ENCODE measurements at places on chromosomes 3 and 15.

DNA sequence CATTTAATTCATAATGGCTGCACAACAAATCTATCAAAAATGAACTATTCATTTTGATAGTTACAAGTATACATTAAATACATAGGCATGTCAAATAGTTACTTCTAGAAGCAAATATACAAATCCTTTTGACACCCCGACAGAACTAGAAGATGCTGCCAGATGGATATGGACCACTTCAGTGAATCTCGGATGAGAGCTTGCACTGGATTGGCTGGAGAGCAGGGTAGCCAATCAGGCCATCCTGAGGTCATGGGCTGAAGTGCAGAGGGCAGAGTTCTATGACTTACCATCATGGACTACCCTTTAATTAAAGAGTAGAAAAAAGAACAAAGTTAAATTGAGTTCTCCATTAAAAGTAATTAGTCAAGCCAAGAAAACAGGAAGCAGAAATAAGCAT, 8.3 kb downstream of the CCNL1 start:
- DNase-seq = no peak

DNA sequence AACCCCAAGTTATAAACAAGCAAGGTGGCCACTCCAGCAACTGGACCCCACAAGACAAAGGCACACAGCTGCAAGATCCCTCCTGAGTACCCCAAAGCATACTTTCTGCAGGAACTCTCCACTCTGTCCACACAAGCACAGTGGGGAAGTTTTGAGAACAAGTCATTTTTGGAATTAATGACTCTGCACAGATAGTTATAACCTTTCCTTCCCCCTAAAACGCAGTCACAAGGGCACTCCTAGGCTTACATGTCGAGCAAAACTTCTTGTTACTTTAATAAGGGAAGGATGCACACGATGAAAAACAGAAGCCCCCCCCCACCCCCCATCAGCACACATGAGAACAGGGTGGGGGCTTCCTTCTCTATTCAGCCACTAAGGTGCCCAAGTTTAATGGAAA, 1.2 kb downstream of the STIMATE start:
- DNase-seq = no peak

DNA sequence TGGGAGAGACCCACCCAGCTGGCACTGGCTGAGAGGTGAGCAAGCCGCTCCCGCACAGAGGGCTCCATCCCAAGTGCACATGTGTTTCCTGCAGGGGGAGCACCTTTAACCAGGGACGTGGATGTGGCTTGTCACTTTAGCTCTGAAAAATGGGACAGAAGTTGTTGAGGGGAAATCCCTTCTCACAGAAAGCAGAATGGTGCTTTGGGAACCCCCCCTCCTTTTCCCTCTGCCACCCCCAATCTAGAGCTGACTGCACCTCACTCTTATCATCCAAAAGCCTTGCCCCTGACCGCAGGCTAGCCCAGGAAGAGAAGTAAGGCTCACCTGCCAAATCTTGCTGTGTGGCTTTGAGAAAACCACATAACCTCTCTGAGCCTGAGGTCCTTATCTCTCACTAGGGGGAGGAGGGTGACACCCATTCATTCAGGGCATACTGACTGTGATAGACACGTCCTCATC, 77.9 kb downstream of the RPN1 start:
- DNase-seq = peak; percentile 12

- no peak for DNase-seq
Observed at GRCh38 chr3:69491975-69492374, 106.1 kb upstream of the FRMD4B start.

- peak; percentile 78 for DNase-seq
Observed at GRCh38 chr15:63291507-63291906, 14.1 kb downstream of the APH1B start.

DNA sequence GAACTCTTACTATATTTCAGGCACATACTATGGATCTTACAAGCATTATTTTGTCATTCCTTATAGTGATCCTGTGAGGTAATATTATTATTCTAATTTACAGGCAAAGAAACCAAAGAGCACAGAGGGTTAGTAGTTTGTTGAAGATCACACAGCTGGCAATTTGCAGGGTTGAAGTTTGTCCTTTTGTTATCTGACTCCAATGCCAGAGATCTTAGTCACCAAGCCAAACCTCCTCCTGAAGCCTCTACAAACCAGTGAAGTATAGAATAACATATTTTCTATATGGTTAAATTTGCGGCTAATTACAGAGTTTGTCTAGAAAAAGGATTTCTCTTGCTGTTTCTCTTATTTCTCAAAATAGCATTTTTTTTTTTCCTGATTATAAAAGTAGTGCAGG, 11.2 kb downstream of the ISLR2 start:
- no peak for DNase-seq

DNA sequence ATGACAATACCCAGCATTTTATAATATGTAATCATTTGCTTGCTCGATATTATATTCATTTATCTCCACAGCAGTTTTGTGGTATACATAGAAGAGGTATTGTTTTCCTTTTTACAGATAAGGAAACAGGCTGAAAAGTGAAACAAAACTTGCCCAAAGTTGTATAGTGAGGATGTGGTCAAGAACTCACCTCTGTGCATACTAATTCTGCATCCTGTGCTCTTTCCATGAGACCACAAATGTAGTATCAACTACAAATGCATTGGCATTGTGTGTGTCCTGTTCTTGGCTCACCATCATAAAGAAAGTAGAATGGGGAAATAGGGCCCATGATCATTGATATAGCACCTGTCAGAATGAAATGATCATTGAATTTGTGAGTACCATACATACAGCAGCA, 167.3 kb downstream of the NECTIN3 start:
- DNase-seq = no peak

GRCh38 chr3:132592216-132592615, 4.9 kb upstream of the ACKR4 start:
- DNase-seq = no peak

GRCh38 chr3:42718338-42718737, 15.7 kb upstream of the HHATL start:
- DNase-seq = no peak

DNA sequence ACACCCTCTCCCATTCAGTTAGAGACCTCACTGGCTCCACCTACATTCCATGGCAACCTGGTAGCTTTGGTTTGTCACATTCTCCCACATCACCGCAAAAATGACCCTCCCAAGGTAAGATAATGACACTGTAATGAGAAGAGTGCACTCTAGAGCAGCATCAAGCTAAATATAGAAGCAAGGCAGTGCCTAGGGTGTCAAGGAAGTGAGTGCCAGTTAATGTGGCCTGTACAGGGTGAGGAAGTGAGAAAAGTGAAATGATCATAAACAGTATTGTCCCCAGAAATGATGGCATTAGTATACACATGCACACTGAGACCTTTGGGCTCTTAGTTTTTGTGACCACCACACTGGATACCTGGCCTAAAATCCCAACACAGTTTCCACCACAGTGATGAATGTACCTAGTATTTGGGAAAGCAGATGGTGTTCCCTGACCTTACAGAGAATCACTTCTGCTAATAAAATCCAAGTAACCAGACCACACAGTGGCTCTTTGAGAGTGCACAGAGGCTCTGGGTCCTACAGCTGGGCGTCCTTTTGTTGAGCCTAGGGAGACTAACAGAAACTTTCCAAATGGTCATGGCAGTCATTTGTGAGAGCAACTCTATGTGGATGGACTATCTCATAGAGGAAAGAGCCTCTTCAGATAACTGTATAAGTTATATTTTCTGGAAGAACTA, 106.6 kb downstream of the ARPP21 start:
- no peak for DNase-seq

GRCh38 chr15:81410318-81410753, 36.3 kb upstream of the TMC3 start:
- DNase-seq = peak; percentile 66

DNA sequence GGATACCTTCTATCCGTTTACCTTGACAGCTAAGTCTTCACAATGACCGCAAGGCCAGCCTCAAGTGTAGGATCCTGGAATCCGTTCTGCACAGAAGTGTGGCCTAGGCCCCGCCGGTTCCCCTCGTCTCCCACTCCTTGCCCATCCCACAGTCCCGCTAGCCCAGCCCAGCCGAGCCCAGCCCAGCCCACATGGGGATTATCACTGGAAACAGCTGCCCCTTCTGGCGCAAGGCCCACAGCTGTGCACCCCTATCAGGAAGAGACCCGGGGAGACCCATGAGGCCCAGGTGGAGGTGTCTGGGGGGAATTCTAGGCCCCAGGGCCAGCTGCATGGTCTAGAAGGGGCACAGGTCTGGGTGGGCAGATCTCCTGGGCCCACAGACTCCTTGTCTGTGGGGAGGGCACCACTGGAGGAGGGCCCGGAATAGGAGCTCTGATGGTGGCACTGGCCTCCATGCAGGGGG, 27.9 kb upstream of the KLF13 start:
- peak; percentile 38 for DNase-seq

DNA sequence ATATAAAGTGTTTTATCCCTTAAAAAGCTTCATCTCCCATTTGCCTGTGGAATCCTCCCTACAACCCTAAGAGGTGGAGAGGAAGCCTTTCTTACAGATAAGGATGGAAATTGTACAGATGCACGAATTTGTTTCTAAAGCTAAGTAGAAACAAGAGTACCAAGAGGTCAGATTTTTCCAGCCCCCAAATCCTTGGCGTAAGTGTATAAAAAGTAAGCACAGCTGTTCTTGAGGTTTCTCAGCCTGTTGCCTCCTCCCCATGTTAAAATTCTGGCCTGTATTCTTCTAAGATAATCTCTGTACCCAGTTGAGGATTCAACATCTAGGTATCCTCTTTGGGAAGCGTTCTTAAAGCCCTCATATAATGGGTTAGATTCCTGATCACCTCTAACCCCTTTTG, 34.9 kb downstream of the RAB7A start:
- DNase-seq = no peak

DNA sequence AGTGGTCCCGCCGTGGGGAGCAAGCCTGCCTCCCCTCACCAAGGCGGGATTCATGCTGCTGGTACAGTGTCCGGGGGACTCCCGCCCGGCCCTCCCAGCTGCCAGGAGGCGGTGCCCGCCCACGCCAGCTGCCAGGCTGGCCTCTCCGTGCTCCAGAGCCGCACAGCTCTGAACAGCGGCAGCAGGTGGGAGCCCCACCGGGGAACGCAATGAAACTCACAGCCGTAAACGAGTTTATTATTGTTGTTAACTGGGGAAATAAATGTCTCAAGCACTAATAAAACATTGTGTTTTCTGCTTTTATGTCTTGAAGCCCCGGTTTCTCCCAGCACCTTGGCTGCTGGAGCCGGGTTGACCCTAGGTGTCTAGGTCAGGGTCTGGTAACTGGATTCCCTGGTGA, 317.7 kb upstream of the TLE3 start:
- DNase-seq = no peak

GRCh38 chr3:34547297-34547920, 749.0 kb downstream of the PDCD6IP start:
- no peak for DNase-seq

GRCh38 chr15:77010857-77011256, 15.9 kb downstream of the PSTPIP1 start:
- no peak for DNase-seq

DNA sequence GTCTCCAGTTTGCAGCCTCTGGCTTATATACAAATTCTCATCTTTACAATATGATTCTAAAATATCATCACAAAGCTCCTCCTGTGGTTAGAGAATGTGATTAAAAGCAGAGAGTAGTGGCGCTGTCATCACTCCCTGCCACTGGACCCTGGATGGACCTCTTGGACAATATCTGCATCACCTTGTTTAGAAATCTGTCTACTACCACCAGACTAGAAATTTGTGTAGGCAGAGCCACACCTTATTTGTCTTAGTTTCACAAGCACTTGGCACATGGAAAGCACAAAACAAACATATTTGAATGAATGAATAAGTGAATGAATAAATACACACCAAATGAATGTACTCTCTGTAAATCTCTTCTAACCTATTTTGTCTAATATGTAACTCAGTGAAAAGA, 68.1 kb downstream of the IMPG2 start:
- DNase-seq = no peak

DNA sequence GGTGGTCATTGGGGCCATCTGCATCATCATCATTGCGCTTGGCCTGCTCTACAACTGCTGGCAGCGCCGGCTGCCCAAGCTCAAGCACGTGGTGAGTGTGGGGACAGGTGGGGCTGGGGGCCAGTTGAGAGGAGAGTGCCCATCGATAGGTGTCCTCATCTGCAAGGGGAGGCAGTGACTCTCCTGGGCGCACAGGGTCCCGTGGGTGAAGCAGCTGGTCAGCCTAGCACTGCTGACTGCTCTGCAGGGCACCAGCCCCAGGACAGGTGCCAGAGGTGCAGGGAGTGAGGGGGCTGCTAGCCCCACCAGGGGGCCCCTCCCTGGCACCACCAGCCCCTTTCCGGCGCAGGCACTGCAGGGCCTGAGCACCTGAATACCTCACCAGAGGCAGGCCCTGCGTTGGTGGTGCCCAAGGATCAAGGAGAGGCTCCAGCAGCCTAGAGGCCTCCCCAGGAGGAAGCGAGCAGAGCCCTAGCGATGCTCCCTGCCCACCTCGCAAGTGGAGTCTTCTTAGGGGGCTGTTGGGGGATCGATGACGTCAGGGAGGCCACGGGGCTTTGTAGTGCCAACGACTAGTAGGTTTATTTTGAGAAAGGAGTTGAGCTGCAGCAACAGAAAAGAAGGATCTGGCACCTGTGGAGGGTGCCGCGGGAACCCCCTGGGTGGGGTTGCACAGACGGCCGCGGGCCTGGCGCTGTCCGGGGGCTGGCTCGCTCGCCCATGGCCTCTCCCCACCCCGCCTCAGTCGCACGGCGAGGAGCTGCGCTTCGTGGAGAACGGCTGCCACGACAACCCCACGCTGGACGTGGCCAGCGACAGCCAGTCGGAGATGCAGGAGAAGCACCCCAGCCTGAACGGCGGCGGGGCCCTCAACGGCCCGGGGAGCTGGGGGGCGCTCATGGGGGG, 976 bp upstream of the ABTB1 start:
- DNase-seq = no peak

GRCh38 chr3:58386626-58387365, 46.8 kb downstream of the PDHB start:
- DNase-seq = peak; percentile 53

GRCh38 chr3:181782306-181782954, 70.7 kb downstream of the SOX2 start:
- peak; percentile 88 for DNase-seq

GRCh38 chr3:37492977-37493471, 318.6 kb upstream of the LRRFIP2 start:
- peak; percentile 51 for DNase-seq

- DNase-seq = no peak
Observed at GRCh38 chr3:112779011-112779410, 67.7 kb downstream of the CD200R1L start.

GRCh38 chr15:62343397-62343796, 178.3 kb upstream of the C2CD4B start:
- no peak for DNase-seq

DNA sequence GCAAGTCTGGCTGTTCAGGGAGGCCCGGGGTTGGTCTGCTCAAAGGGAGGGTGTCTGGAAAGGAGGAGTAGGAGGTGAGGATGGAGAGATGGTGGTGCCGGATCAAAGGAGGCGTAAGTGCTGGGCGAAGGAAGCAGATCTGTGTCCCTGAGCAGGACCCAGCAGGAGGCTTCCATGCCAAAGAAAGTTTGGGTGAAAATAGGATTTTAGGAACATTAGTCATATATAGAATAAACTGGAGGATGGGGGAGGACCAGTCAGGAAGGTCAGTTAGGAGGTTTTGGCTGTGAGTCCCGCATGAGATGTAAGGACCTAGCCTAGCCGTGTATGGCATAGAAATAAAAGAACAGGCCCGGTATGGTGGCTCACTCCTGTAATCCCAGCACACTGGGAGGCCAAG, 28.6 kb upstream of the VPS8 start:
- DNase-seq = no peak
